Epithelial cell of proximal tubule (primary cell): ENCODE measurements at places on chromosomes 3 and 15.
A peak's percentile ranks its signal among the peaks of the same experiment; 100 is the strongest.

DNA sequence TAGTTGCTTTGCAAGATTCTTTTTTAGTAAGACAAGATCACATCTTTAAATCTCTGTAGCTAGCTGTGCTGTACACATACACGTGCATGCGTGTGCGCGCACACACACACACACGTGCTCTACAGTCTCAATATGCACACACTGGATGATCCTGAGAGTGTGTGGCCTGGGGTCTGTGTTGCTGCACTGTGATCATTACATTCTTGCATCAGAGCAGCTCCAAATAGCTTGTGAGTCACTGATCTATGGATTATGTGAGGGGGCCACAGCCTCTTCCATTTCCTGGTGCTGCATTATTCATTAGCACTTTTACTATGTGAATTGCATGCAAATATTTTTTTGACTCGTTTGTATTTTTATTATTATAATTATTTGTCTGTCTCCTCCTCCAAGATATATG, 34.6 kb downstream of the MCTP2 start:
- DNase-seq, result no peak

DNA sequence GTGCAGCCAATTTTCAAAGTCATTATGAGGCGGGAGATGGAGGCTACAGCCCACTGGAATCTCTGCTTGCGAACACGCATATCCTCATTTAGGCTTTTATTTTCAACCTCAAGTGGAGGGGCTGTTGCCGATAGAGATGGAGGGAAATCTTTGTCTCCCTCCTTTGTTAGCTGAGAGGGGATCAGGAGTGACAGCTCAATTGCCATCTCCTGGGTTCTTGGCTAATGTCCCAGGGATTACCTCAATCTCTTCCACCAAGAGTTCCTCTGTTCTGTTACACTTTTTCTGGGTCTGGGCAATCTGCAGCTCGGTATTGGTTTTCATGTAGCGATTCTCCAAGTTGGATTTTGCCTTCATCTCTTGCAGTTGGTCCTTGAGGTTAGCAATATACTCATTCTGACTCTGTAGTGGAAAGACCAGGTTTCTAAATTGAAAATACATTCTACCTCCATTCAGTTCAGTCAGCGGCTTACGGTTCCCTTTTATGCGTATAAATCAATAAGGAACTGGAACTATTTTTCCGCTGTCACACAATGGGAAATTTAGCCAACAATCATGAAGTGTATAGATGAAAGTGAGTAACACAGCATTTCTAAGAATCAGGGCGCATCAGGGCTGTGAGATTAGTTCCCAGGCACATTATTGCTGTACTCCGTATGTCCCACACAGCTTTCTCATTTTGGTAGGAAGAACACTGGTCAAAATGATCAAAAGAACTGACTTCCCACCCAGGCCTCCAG, 36.2 kb upstream of the RPL35A start:
- DNase-seq, result no peak

GRCh38 chr3:135084405-135084804, 289.3 kb downstream of the EPHB1 start:
- DNase-seq, result no peak

DNA sequence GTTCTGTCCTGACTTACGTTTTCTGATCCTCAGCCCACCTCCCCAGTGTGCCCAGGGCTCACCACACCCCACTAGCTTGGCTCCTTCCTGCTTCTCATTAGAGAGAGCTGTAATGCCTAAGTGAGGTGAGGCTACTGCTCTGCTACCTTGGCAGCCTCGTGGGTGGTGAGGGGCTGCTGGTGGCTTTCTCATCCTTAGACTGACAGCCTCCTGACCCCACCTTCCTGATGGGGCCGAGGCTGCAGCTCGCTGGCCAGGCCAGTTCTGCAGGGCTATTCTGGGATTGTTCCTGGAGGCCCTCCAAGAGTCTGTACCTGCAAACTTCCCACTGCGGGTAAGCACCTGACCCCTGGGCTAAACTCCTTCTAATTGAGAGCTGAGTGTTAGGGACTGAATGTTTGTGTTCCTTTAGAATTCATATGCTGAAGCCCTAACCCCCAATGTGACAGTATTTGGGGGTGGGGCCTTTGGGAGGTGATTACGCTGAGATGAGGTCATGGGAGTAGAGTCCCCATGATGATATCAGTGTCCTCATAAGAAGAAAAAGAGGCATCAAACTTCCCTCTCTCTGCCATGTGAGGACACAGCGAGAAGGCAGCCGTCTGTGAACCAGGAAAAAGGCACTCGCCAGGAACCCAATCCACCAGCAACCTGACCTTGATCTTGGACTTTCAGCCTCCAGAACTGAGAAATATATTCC, 38.1 kb upstream of the IQSEC1 start:
- DNase-seq, result no peak

GRCh38 chr3:64244011-64244942, 19.0 kb upstream of the PRICKLE2 start:
- DNase-seq, result no peak

DNA sequence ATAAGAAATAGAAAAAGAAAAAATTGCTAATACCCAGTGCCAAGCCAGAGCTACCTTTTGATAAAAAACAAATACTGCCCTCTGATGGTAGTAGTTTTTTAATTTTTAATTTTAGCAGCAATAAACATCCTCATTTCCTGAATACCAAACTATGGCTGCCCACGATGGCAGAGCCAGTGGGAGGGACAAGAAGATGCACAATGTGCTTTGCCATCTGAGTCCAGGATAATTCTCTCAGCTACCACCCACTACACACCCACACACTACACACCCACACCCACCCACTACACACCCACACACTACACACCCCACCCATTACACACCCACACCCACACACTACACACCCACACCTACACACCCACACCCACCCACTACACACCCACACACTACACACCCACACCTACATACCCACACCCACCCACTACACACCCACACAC, 17.8 kb downstream of the CEP19 start:
- DNase-seq, result no peak

GRCh38 chr3:11228041-11228440, 44.2 kb upstream of the ATG7 start:
- no peak for DNase-seq

DNA sequence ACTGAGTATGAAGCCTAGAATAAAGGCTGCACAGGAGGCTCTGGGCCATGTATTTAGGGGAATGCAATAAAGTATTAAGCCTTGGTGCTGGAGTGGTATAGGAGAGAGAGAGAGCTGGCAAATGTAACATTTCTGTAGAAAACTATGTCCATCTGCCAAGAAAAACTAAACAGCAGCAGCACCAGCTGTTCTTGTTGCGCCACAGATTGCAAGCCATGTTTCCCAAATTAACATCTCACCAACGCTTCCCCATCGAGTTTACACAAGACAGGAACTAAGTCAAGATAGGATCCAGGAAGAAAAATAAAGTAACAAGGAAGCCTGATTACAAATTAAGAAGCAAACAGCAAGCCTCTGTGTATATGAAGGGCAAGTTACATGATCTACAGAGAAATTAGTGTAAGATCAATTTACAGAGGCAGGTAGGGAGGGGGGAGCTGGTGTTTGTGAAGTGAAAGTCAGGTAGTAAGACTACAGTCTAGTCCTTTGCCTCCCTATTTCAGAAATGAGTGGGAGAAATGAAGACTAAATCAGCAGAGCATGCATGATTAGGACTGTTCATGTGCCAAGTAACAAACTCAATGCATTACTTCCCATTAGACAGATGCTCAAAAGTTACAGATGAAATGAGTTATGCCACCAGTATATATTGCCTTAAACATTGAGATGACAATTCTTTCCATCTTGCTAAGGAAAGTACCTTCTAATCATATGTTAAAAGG, 900.5 kb downstream of the EPHA3 start:
- DNase-seq, result no peak

- no peak for DNase-seq
Observed at GRCh38 chr15:92583096-92584034, 72.2 kb downstream of the FAM174B start.

DNA sequence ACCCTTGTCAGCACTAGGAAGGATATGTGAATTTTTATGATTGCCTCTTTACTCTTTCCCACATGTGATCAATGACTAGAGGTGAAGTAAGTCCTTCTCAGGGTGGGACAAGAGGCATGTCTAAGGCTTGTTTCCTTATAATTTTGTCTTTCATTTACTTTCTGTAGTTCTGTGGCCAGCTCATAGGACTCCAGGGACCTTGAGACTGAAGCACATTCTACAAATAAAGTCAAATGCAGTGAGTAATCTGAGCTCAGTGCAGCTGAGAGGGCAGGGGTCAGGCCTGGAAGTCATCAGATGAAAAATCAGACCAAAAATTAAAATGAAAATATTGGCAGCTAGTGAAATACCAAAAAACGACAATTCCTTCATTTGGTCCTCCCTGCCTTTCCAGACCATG, 424.7 kb upstream of the THBS1 start:
- no peak for DNase-seq

DNA sequence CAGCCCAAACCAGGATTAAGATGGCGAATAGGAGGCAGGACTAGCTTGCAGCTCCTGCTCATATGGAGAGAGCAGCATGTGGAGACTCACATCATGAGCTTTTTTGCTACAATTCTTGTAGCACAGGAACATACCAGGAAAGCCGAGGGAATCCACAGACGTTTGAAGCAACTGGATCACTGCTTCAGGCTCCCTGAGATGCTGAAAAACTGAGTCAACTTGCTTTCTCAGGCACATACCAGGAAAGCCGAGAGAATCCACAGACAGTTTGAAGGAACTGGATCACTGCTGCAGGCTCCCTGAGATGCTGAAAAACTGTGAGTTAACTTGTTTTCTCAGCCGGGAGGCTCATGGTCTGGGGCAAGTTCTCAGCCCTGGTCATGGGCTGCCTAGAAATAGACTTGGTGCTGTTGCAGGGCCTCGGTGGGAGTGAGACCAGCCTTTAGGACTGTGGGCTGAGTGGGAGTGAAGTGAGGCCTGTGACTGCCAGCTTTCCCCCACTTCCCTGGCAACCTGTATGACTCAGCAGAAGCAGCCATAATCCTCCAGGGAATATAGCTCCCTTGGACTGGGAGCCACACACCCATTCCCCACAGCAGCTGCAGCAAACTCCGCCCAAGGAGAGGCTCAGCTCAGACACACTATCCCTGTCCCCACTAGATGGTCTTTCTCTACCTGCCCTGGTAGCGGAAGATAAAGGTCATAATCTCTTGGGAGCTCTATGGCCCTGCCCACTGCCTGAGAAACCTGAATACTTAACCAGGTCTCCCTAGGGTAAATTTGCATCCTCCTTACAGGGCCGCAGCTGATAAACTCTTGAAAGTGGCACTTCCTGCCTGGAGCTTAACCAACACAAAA, 51.9 kb upstream of the PFN2 start:
- DNase-seq, result no peak

- no peak for DNase-seq
Observed at GRCh38 chr3:133211449-133211848, 173.3 kb downstream of the TMEM108 start.

GRCh38 chr3:51343918-51344687, 41.0 kb upstream of the MANF start:
- DNase-seq, result peak; percentile 12

GRCh38 chr3:72836923-72837322, 11.3 kb downstream of the SHQ1 start:
- DNase-seq, result no peak

DNA sequence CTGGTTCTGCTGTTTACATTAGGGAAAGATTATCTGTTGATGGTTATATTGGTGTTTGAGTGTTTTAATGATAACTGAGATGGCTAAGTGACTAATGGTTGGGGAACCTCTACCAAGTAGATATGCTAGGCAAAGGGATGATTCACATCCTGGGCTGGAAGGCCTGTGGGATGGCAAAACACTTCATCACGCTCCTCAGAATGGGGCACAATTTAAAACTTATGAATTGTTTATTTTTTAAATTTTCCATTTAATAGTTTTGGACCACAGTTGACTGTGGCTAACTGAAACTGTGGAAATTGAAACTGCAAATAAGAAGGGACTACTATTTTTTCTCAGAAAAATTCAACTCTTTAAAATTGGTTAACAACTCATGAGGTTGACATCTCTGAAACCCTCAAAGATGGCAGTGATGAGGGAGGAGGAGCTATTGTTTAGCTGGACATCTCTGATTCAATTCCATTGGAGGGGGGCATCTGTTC, 100.5 kb upstream of the ZBED2 start:
- DNase-seq, result no peak

- DNase-seq, result no peak
Observed at GRCh38 chr3:138877226-138877625, 42.5 kb upstream of the PIK3CB start.

GRCh38 chr3:126338790-126339288, 18.4 kb downstream of the KLF15 start:
- no peak for DNase-seq

GRCh38 chr3:14429237-14429636, 26.8 kb downstream of the SLC6A6 start:
- DNase-seq, result no peak

GRCh38 chr3:131914090-131914691, 120.6 kb downstream of the CPNE4 start:
- no peak for DNase-seq

DNA sequence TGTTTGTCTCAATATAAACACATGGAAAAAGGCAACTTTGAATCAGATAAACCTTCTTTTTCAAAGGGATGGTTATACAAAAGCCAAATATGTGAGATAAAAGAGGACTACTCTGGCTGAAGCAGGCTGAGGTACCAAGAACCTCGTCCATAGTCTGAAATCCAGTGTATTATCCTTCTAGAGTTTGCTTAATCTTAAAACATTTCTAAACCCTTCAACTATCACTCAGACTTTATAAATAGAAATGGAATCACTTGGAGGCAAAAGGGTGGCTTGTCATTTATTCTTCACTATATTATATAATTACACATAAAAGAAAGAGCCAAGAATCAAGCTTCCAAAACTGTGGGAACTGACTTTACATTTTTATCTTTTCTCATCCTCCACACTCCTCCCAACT, 303.6 kb downstream of the PLCL2 start:
- DNase-seq, result no peak

DNA sequence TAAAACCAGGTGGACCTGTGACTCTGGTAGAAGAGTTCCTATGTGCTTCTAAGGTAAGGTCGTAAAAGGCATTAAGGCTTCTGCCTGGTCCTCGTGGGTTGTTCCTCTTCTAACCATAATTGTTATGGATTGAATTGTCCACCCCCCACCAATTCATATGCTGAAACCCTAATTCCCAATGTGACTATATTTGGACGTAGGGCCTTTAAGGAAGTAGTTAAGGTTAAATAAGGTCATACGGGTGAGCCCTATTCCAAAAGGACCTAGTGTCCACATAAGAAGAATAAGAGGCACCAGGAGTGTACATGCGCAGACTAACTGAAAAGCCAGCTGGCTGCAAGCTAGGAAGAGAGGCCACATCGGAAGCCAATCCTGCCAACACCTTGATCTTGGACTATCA, 1.9 kb downstream of the ADPGK start:
- DNase-seq, result no peak

DNA sequence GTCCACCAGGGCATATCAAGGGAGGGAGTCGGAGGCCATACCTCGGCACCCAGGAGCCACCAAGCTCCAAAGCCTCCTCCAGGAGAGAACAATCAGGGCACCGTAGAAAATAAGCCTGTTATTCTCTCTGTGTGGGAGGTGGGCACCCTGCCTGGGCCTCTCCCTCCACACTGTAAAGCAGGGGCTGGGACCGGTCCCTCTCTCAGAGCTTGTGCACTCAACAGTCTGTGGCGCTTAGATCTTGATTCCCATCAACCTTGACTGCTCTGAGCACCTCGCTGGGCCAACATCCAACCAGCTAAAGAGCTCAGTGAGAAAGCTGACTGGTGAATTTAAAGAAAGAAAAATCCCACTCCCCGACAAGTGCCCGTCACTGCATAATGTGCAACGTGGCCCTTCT, 53.0 kb downstream of the PCSK6 start:
- no peak for DNase-seq
